ENCODE measurements at places on chromosomes 12 and 14. TPM values are rescaled to one million over a fixed set of nuclear protein-coding genes. Genes with fewer than 3 reads are reported as not detected.

Gene PHLDA1
- 32.6 TPM for total RNA-seq

Gene DDN
- under 0.01 TPM for total RNA-seq

Gene ACTR10
- total RNA-seq = 71.4 TPM

Gene B4GALNT1
- 2.6 TPM for total RNA-seq

Gene MGP
- total RNA-seq = 330 TPM

Gene PGF
- 17.9 TPM for total RNA-seq

Gene CCDC177
- 0.29 TPM for total RNA-seq

Gene GZMB
- 1.3 TPM for total RNA-seq

Gene RERG
- 60.0 TPM for total RNA-seq

Gene PLCZ1
- total RNA-seq = not detected

Gene LHX5
- total RNA-seq = not detected

Gene IFNG
- not detected for total RNA-seq

Gene CABP1
- total RNA-seq = 2.3 TPM

Gene INSM2
- not detected for total RNA-seq

Gene HSP90B1
- total RNA-seq = 362 TPM

Gene KLHL33
- total RNA-seq = 0.29 TPM

Gene RFLNA
- 1.3 TPM for total RNA-seq

Gene NELL2
- 9.9 TPM for total RNA-seq

Gene RPS6KL1
- 2.9 TPM for total RNA-seq

Gene CEP290
- total RNA-seq = 16.6 TPM

Gene CMTM5
- 0.64 TPM for total RNA-seq

Gene GZMH
- total RNA-seq = 1.3 TPM

Gene KRT86
- total RNA-seq = not detected

Gene POTEM
- not detected for total RNA-seq

Gene DTX1
- 7.9 TPM for total RNA-seq

Gene KLRF1
- 0.44 TPM for total RNA-seq

Gene DENR
- 21.9 TPM for total RNA-seq

Gene OR6C2
- not detected for total RNA-seq

Gene PCNX1
- 105 TPM for total RNA-seq
